Esophagus muscularis mucosa (tissue), 4 donors: ENCODE measurements at places on chromosomes 16 and 17. TPM values are rescaled to one million over a fixed set of nuclear protein-coding genes. Genes with fewer than 3 reads are reported as not detected.

Gene XYLT2
- 12.8 TPM for total RNA-seq

Gene SPN
- total RNA-seq = 3.0 TPM

Gene ABCC12
- total RNA-seq = not detected

Gene DUS2
- 12.5 TPM for total RNA-seq

Gene WFIKKN1
- total RNA-seq = 0.33 TPM

- H3K4me1 ChIP-seq = no peaks in the 10 kb centered on the region
- no peaks in the 10 kb centered on the region for H3K36me3 ChIP-seq
- no peak for DNase-seq
- no peak overlapping the region for H3K27ac ChIP-seq
- H3K4me3 ChIP-seq = no peak overlapping the region
These were observed 28.6 kb upstream of the SPNS3 start for GRCh38 chr17:4405038-4405669.

- no peak overlapping the region for H3K27ac ChIP-seq
- no peak for DNase-seq
- H3K36me3 ChIP-seq = no peaks in the 10 kb centered on the region
- H3K4me1 ChIP-seq = peaks cover 11% of the 10 kb centered on the region
- H3K27me3 ChIP-seq = no peaks in the 10 kb centered on the region
These were observed 32.8 kb upstream of the RASD1 start for GRCh38 chr17:17528696-17529652.

DNA sequence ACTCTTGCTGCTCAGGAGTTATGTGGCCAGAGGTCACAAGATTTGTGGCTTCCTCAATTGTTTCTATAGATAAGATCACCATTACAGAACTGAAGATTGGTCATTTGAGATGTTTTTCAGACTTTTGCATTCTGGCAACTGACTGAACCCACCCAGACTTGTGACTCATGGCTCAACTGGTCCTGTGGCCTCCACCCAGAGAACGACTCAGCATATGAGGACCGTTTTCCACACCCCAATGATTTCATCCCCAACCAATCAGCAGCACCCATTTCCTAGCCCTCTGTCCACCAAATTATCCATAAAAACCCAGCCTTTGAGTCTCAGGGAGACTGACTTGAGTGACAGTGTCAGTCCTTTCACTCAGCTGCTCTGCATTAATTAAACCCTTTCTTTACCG is 143.2 kb upstream of the ASIC2 start:
- no peak overlapping the region for H3K27ac ChIP-seq
- no peaks in the 10 kb centered on the region for H3K27me3 ChIP-seq

DNA sequence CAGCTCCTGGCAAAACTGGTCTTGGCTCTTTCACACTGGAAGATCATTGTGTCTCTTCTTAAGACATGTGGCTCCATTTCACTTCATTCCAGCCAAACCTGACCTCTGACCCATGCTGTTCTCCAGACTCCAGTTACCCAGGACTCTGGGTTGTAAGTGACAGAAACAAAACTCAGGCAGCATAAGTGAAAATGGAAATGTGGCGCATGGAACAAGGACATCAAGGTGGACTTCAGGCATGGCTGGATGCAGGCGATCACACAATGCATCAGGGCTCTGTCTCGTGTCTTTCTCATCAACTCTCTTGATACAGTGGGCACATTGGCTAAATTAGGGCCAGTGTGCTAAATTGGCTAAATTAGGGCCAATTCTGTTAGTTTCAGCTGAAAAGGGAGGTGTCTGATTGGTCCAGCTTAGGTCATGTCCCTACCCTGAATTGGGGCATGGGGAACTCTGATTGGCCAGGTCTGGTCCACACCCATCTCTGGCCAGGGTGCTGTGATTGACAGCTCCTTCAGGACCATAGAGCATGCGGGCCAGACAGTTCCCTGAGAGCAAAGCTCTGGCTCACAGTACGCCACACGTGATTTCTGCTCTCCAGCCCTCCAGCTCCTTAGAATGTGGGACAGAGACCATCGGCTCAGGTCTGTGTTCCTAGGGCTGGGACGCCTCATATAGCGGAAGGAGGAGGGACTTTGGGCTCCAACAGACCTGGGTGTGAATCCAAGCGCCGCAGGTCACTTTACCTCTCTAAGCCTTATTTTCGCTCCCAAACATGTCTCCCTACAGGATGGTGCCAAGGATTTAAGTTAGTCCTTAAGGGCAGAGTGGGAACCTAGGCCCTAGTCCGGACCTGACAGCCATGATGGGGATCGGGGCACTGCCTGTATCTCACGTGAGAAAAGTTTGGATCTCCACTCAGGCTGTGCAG is 17.5 kb downstream of the SOCS1 start:
- H3K27ac ChIP-seq = no peak overlapping the region
- H3K4me3 ChIP-seq = no peak overlapping the region

- no peaks in the 10 kb centered on the region for H3K36me3 ChIP-seq
- H3K27ac ChIP-seq = no peak overlapping the region
- DNase-seq = no peak
- H3K4me1 ChIP-seq = no peaks in the 10 kb centered on the region
These were observed 218.8 kb downstream of the C16orf95 start for GRCh38 chr16:87098361-87098760.

- DNase-seq = no peak
- H3K27me3 ChIP-seq = no peaks in the 10 kb centered on the region
- H3K36me3 ChIP-seq = no peaks in the 10 kb centered on the region
These were observed 228.6 kb upstream of the CDH5 start for GRCh38 chr16:66137853-66138252.

DNA sequence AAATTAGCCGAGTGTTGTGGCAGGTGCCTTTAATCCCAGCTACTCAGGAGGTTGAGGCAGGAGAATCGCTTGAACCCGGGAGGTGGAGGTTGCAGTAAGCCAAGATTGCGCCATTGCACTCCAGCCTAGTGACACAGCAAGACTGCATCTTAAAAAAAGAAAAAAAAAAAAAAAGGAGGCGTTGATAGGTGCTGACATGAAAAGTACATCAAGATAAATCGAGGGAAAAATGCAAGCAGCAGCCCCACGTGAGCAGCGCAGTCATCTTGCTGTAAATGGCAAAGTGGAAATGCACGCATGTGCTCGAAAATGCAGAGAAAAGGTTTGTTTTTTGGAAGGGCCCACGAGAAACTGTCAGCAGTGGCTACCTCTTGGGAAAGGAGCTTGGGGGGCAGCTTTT is 20.9 kb downstream of the MXRA7 start:
- peaks cover 2% of the 10 kb centered on the region for H3K36me3 ChIP-seq
- peak overlapping the region; percentile 89 for H3K27ac ChIP-seq
- H3K4me3 ChIP-seq = no peak overlapping the region

DNA sequence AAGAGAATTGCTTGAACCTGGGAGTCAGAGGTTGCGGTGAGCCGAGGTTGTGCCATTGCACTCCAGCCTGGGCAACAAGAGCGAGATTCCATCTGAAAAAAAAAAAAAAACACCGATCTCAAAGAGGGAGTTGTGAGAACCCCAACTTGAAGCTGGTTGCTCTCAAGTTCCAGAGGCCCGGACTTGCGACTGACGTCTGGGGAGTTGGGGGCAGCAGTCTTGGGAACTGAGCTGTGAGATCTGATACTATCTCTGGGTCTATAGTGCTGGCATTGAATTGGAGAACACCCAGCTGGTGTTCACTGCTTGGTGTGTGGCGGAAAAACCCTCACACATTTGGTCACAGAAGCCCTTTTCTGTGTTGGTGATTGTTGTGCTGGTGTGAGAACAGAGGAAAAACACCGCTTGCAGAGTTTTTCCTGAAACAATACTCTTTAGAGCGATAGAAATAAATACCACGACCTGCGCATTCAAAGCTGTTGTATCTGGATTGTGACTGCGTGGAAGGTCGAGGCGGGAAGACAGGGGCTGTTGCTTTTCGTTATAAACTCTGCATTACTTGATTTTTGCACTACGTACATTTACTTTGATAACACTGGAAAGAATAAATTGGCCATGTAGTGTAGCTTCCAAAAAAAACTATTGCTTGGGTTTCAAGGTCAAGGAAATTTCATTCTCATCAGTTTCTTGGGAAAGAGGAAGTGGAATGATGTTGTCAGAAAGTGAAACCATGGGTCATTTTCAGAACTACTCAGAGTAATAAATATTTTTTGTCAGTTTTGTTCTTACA is 8.8 kb downstream of the SCIMP start:
- peaks cover 3% of the 10 kb centered on the region for H3K36me3 ChIP-seq
- H3K27ac ChIP-seq = no peak overlapping the region
- DNase-seq = no peak
- H3K27me3 ChIP-seq = no peaks in the 10 kb centered on the region
- no peak overlapping the region for H3K4me3 ChIP-seq

DNA sequence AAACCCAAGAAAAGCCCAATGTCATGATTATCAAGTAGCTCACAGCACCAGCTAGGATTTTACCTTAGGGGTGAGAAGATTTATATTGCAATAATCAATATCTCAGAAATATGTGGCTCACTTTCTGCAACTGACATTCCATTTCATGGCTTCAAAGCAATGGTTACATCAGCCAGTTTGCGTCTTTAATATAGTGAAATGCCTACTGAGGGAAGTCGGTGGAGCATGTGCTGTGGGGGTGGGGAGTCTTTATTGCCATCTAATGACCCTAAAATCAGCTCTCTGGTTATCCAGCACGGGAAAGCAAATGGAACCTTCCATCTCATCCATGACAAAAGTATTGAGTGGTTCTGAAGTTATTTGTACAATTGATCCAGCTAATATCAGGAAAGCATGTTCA is 395.5 kb downstream of the CA10 start:
- no peaks in the 10 kb centered on the region for H3K27me3 ChIP-seq
- no peak overlapping the region for H3K4me3 ChIP-seq
- no peaks in the 10 kb centered on the region for H3K36me3 ChIP-seq
- no peaks in the 10 kb centered on the region for H3K4me1 ChIP-seq
- H3K27ac ChIP-seq = no peak overlapping the region
- no peak for DNase-seq

DNA sequence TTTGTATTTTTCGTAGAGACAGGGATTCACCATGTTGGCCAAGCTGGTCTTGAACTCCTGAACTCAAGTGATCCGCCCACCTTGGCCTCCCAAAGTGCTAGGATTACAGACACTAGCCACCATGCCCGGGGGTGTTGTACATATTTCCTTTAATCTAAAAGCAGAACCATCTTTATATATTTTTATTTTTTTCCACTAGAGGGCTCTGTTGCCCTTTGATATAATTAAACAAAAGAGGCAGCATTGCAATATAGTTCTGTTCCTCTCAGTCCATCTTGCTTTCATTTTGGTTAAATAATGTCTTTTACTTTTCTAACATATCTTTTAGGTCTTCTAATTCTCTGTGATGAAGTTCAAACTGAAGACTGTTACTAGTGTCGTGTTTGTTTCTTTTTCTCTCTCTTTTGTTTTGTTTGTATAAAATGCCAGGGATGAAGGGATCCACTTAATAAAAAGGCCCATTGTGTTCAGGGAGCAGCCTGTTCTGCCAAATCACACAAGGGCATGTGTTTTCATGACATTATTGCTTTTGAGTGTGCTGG is 23.4 kb downstream of the WWOX start:
- no peak for DNase-seq
- no peak overlapping the region for H3K4me3 ChIP-seq
- no peaks in the 10 kb centered on the region for H3K27me3 ChIP-seq
- H3K27ac ChIP-seq = peak overlapping the region; percentile 40

DNA sequence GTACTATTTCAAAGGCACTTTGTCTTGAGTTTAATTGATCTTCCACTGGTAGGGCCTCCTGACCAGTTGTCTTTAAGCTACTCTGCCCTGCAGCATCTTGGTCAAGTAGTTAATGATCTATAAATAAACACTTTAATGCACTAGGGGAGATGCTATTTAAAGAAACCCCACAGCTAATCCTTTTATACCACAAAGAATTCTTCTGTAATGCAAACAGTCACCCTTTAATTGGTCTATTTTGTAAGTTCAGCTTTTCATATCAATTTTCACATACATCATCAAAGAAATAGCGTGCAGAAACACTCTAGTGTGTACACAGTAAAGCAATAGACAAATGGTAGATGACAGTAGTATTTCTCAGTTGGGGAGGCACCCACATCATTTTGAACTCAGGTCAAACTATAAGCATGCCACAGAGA is 70.3 kb downstream of the PMP22 start:
- H3K27me3 ChIP-seq = no peaks in the 10 kb centered on the region
- DNase-seq = no peak
- no peaks in the 10 kb centered on the region for H3K4me1 ChIP-seq
- no peaks in the 10 kb centered on the region for H3K36me3 ChIP-seq
